LNCaP clone FGC (cell line): ENCODE measurements at places on chromosomes 7 and 10.

DNA sequence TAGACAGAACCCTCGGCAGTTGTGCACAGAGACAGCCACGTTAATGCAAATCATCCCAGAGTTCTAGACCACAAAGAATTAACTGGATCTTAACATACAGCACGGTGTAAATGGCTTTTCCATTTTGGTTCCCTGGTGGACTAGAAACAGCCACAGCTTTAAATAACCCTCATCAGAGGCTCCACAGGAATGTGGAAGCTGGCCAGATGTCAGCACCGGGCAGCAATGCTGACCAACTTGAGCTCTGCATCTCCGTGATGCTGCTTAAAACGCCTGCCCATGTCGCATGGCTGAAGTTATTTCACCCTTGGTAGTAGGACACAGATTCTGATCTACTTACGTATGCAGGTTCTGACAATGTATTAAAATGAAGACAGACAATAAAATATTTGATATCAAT lies 24.5 kb downstream of the RSU1 start:
- no peak for DNase-seq

DNA sequence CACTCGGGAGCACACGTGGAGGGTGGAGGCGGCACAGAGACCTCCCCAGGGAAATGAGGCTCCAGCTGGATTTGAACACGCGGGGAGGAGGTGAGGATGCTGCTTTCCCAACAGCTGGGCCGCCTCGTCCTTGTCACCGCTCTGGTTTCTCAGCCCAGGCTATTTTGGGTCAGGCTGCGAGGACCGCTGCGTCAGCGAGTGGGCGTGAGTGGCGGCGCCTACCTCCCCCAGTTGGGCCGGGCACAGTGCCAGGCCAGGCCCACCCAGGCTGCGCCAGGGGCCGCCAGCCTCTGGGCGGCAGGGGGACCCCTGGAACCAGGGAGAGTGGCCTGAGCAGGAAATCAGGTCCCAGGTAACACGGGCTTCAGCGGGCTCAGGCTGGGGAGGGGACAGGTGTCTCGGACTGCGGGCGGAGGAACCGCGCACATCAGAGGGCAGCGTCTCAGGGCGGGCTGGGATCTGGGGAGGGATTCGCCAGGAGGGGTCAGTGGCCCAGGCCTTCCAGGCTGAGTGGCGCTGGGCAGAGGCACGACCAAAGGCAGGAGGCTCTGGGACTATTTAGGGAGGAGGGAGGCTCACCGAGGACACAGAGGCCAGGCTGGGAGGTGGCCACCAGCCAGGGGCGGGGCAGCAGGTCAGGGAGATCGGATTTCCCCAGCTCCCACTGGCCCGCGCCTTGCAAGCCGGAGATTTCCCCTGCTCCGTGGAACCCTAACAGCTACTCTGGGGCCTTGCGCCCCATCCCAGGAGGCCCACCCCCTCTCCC lies 125.2 kb upstream of the RET start:
- DNase-seq, result no peak

DNA sequence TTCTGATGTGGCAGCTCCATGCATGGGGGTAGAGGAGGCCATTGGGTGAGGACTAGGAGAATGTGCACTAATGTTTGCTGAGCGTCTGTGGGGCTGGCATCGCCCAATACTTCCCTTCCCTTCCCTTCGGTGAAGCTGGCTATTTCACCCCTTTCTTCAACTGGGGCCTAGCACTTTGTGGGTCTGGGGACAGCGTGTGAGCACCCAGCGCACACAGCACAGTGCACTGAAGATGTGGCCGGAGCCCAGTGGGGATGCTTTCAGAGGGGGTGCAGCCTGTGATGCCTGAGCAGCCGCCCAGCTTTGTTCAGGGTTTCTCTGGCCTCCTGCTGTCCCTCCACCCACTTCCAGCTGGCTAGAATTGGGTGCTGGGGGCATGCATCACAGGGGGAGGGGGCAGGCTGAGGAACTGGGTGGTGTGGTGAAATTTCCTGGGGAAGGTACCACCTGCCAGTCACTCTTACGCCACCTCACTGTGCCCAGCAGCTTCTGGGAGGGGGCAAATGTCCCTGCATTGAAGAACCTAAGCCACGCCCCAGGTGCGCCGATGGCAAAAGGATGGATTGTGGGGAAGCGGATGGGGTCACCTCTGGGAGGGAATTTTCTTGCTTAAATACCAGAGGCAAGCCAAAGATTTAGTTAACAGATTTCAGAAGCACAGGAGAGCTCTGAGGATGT lies 45.5 kb downstream of the CLEC2L start:
- DNase-seq, result no peak

- peak; percentile 57 for DNase-seq
Measured at GRCh38 chr7:46933596-46933995, 648.3 kb downstream of the TNS3 start.

DNA sequence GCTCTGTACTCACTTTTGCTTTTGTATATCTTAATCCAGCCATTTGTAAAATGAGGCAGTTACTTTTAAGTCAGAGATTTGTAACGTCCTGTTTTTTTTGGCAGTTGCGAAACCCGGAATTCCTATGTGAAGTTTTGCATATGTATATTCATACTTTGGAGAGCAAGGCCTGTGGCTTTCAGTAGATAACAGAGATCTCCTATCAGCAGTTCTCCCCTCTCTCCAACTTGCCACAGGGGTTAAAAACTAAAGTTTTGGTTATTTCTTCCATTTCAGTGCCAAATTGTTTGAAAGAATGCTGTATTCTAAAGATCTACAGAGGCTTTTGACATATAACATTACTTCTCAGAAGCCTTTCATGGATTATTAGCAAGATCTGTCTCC lies 102.4 kb downstream of the EXOC4 start:
- no peak for DNase-seq

GRCh38 chr7:137539111-137539715 lies 195.7 kb upstream of the PTN start:
- no peak for DNase-seq

DNA sequence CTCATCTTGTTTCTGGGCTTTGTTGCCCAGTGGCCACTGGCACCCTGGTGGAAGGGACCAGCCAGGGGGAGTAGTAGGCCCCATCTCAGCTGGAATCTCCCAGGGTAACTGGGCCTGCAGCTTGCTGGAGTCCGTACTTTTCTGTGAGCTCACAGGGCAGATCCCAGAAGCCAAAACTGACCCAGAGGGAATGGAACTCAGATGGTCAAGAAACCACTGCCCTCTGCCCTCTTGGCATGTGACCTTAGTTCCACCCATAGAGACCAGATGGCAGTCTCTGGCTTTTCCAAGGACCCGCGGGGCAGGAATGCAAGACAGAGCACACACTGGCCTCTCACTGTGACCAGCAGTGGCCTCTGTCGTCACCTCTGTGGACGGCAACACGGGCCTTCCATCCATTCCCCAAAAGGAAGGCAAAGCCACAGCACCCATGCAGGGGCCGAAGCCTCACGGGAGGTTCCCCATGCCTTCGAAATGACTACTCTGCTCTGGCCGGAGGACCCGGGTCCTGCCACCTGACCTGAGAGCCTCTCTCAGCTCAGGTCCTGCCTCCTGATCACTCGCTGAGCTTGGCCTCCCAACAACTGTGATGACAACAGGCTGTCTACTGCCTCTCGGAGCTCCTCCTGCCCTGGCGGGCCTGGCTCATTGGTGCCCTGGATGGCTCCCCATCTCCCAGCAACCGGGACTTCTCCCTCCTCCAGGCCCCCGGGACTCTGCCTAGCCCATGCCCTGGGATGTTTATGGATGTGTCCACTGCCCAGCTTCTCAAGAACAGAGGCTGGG lies 29.9 kb downstream of the MYL10 start:
- DNase-seq, result no peak

DNA sequence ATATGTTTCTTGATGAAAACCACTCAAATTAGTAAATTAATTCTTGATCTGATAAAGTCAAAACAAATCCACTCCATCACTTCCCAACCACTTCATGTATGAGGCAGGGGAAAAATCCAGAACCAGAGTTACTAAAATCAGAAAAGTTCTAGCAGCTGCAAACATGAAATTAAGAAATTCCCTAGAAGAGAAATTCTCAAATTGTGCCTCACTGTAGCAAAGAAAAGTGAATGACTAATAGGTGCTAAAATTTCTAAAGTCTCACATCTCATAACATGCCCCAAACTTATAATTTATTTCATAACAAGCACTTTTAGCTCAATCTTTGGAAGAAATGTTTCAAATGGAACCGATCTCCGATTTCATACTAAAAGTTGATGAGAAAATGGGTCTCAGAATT lies 345.0 kb upstream of the AOAH start:
- no peak for DNase-seq

DNA sequence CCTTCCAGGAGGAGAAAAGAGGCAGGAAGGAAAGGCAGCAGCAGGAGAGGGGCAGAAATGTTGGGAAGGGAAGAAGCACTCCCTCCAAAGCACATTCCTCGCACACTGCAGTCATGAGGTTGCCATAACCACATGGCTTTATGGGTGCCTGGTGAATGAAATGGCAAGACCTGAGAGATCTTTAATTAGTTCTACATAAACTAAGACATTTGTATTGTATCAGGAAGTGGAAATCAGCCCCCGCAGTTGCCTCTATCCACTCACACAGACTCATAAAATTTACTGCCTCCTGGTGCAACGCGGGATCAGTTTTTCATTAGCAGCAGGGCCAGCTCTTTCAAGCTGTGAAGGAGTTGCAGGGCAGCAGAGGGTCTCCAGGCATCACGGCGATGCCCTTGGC lies 106.4 kb downstream of the COL13A1 start:
- DNase-seq, result no peak

DNA sequence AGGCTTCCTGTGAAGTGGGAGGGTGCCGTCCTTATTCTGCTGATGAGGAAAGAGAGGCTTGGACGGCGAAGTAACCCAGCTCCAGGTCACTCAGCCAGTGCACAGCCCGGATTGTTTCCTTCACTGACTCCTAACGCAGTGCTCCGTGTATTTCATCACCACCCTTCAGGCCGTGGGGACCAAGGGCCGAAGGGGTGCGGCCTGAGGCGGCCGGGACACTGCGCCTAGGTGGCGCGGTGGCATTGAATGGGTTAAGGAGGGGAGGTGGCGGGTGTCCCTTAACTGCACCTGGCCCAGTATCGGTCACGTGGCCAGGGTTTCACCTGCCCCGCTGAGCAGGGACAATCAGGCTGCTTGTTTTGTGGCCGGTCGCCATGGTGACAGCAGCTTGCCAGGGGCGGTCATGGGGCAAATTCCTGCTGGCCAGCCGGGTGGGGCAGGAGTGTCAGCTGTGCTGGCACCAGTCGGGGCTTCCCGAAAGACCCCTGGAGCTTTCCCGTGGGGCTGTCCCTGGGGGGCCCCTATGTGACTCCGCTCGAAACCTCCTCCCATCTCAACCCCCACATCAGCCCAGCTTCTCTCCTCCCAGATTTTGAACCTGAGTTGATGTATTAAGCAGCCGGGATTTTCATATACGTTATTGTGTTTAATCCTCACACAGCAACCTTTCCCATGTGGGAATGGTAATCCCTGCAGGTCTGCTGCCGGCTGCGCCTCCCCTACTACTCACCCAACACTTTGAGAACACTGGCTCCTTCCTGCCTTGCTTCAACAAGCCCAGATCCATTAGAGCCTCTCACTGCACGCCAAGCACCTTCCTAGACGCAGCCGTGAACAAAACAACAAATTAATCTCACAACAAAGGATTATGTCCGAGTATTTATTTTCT lies 4.4 kb upstream of the ABHD11 start:
- peak; percentile 92 for DNase-seq

GRCh38 chr10:132253092-132253687 lies 54.6 kb downstream of the STK32C start:
- no peak for DNase-seq

DNA sequence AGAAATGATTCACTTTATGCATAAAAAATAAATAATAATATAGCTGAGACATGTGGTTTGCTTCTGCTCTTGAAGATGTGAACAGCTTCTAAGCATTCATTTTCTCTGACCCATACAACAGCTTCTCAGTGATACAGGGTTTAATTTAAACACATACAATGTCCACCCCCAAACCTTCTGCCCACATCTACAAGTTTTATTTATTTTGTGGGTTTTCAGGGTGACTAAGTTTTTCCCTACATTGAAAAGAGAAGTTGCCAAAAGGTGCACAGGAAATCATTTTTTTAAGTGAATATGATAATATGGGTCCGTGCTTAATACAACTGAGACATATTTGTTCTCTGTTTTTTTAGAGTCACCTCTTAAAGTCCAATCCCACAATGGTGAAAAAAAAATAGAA lies 17.2 kb downstream of the INHBA start:
- no peak for DNase-seq

- DNase-seq, result no peak
Measured at GRCh38 chr7:150378115-150378852, 846 bp upstream of the ZNF775 start.
